ENCODE measurements at places on chromosomes 1 and 21. TPM values are rescaled to one million over a fixed set of nuclear protein-coding genes. Genes with fewer than 3 reads are reported as not detected.

The C1QTNF12 gene
- 1.5 TPM for total RNA-seq

The NPPB gene
- total RNA-seq: not detected

The SLC45A1 gene
- 0.30 TPM for total RNA-seq

The IGSF8 gene
- total RNA-seq: 19.7 TPM

The FCN3 gene
- total RNA-seq: not detected

The RBM11 gene
- total RNA-seq: 3.9 TPM

The TFF2 gene
- total RNA-seq: not detected

The CHML gene
- total RNA-seq: 33.7 TPM

The FCMR gene
- total RNA-seq: 18.0 TPM

The FOXD2 gene
- total RNA-seq: 0.44 TPM

The KRTAP13-2 gene
- not detected for total RNA-seq

The RIMKLA gene
- not detected for total RNA-seq

The PBXIP1 gene
- 11.3 TPM for total RNA-seq

The KCNE1 gene
- total RNA-seq: 0.20 TPM

The DHDDS gene
- 48.2 TPM for total RNA-seq

The AGRN gene
- 286 TPM for total RNA-seq

The FMOD gene
- total RNA-seq: not detected

The HHIPL2 gene
- 1.7 TPM for total RNA-seq

The A3GALT2 gene
- total RNA-seq: not detected

The DNAH14 gene
- 70.8 TPM for total RNA-seq

The SRSF11 gene
- 209 TPM for total RNA-seq

The OVAAL gene
- total RNA-seq: not detected

The FAM229A gene
- total RNA-seq: 13.4 TPM

The OR2T6 gene
- total RNA-seq: not detected

The CYP4A22 gene
- not detected for total RNA-seq

The CELA3A gene
- total RNA-seq: not detected

The CFHR1 gene
- total RNA-seq: not detected

The LCE3E gene
- not detected for total RNA-seq

The KLHDC8A gene
- not detected for total RNA-seq

The FAM163A gene
- total RNA-seq: not detected
